ENCODE measurements at places on chromosomes 5 and 9.

DNA sequence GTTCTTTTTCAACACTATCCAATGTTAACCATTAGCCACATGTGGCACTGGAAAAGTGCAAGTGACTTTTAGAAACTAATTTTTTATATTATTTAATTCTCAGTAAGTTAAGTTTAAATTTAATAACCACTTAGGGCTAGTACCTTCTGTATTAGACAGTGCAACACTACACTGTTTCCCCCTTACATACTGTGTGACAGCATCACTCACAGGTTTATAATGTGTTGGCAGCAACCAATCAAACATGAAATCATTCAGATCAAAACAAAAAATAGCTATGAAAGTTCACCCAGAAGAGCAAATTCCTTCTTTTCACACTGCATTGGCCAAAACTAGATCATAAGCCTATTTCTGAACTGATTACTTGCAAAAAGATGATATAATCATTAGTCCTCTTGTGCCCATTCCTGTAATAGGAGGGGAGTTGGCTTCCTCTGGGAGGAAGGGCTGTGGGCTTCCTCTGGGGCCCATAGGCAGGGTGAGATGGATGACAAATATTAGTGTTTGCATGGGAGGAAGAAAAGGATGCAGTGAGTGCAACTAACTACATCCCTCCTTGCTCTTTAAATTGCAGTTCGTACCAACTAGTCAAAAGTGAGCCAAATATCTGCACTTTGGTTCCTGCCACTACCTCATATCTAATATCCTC lies 708.1 kb upstream of the RGMB start:
- no peak for DNase-seq

GRCh38 chr5:178576591-178577351 lies 13.4 kb downstream of the COL23A1 start:
- DNase-seq, result no peak

- peak; percentile 39 for DNase-seq
These were observed at the start of gene BHMT for GRCh38 chr5:79111387-79111959. Gene BHMT, plus strand, starts transcription at chr5:79111809. Its CDS starts 77 bp downstream, at chr5:79111886.

DNA sequence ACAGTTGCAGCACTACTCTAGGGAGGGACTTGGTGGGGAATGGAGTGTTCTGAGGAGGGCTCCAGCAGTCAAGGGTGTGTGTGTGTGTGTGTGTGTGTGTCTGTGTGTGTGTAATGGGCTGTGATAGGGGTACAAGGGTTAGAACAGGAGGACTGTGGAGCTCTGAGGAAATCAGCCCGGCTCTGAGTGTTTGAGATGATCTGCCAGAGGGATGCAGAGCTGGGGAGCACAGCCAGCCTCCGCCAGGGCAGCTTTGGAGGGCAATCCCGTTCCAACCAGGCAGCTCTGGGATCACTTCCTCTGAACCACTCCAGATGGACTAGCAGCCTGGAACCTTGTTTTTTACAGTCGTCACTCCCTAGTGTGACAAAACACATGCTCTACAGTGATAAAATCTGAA lies 3.0 kb upstream of the SLC6A7 start:
- DNase-seq, result no peak

GRCh38 chr9:124471761-124472160 lies 21.5 kb downstream of the ADGRD2 start:
- DNase-seq, result no peak

GRCh38 chr5:125372694-125373631 lies 626.5 kb upstream of the ZNF608 start:
- DNase-seq, result peak; percentile 86

- peak; percentile 45 for DNase-seq
These were observed 60.6 kb downstream of the IL6ST start for GRCh38 chr5:55934115-55934613.

GRCh38 chr9:2602704-2603116 lies 18.9 kb upstream of the VLDLR start:
- DNase-seq, result peak; percentile 9

DNA sequence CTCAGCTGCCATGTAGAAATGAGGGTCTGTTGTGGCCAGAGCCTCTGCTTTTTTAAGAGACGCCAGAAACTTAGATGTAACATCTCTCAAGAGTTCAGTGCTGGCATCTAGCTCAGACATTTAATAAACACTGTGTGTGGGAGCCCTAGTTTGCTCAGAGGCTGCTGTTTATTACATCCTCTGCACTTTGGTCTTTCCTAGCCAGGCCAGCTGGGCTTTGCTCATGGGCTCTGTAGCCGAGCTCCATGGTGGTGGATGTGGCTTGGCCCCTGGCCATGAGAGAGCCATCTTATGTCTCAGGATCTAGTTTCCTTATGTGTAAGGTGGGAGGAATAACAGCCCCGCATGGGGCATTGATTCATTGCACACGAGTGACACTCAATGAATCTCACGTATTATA lies 30.0 kb downstream of the ARHGEF37 start:
- peak; percentile 24 for DNase-seq

DNA sequence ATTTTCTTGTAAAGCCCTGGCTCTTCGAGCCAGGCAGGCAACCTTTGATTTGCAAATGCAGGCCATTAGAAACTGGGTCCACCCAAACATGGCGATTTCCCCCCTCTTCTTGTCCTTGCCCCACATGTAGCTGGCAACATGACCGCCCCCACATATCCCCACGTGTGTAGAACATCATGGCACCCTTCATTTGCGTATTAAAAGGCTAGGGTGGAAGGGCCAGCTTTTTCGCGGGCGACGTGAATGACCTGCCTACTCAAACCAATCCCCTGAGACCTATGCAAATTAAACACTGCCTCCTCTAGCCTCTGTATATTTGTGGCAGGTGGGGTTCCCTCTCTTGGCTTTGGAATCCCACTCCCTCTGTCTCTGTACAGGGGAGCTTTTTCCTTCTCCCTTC lies 107.0 kb upstream of the CLINT1 start:
- no peak for DNase-seq

GRCh38 chr5:170752257-170753215 lies 31.0 kb upstream of the GABRP start:
- DNase-seq, result no peak

DNA sequence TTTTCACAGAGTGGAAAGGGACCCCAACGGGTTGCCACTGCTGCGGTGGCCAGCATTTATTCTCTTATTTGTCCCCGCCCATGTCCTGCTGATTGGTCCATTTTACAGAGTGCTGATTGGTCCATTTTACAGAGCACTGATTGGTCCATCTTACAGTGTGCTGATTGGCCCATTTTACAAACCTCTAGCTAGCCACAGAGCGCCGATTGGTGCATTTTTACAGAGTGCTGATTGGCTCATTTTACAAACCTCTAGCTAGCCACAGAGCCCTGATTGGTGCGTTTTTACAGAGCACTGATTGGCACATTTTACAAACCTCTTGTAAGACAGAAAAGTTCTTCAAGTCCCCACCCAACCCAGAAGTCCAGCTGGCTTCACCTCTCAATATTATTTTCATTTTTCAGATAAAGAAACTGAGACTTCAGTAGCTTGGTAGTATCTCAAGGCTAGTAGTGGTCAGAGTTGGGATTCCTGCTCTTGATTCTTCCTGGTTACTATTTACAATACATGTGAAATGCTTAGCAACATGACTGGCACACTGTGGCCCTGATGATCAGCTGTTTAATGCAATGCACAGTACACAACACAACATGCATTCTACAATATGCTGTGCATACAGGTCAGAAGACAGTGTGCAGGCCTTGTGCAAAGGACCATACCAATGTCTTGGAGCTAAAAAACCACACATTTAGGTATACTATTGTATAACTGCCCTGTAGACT lies 63.6 kb upstream of the BOD1 start:
- DNase-seq, result no peak

- DNase-seq, result no peak
These were observed 38.5 kb upstream of the CDKN2B start for GRCh38 chr9:22047596-22047995.

GRCh38 chr5:13992795-13993194 lies 48.3 kb upstream of the DNAH5 start:
- peak; percentile 68 for DNase-seq

DNA sequence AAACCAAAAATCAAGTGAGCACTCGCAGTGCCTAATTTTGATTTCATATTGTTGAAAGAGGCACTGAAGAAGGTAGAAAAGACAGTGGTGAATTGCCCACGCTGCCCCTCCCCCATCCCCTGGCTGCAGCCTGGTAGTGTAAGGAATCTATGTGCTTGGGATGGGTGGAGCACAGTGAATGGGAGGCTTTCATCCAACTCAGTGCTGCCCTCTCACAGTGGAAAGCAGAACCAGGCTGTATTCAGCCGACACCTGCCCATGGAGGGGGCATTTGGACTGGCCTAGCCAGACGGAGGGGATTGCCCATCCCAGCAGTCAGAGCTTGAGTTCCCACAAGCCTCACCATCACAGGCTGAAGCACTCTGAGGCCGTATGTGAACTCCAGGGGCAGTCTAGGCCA lies 800.4 kb upstream of the DMAC1 start:
- no peak for DNase-seq

DNA sequence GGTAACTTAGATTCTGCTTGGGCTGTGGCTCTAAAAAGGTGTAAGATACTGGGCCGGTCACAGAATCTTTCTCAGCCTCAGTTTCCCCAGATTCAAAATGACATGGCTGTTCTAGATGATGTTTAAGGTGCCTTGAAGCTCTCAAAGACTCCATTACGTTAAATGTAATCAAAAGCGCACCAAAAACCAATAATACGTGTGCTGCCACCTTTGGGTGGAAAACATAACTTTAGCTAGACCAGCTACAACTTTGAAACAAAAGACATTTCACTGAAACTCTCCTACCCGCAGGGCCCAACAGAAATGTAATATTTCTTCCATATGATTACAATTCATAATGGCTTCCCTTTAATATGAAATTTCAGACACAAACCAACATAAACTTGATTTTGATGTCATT lies 35.0 kb upstream of the PCSK5 start:
- DNase-seq, result peak; percentile 13

- peak; percentile 30 for DNase-seq
These were observed 5.9 kb upstream of the TAL2 start for GRCh38 chr9:105656131-105656921.

- DNase-seq, result peak; percentile 99
These were observed 2308.8 kb upstream of the ACO1 start for GRCh38 chr9:30075451-30076199.

DNA sequence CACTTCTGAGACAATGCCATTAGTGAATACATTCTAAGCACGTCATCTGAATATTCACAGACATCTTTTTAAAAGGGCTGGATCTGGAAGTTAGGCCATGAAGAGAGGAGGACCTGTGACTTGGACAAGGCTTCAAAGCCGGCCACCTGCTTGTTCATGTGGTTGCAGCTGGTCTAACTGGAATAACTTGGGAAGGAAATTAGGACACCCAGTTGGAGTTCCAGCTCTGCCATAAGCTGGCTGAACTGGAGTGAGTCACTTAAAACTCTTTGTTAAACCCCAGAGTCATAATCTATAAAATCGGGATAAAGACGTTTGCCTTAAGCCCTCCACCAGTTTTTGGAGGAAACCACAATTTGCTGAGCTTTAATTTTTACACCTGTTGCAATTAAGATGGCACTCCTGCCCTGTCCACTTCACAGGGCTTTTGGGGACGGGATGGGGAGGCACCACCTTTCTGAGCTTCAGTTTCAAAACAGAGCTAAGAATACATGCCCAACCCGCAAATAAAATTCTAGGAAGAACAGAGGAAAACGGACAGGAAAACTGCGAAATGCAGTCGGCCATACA lies 536 bp upstream of the STX17 start:
- DNase-seq, result peak; percentile 32

DNA sequence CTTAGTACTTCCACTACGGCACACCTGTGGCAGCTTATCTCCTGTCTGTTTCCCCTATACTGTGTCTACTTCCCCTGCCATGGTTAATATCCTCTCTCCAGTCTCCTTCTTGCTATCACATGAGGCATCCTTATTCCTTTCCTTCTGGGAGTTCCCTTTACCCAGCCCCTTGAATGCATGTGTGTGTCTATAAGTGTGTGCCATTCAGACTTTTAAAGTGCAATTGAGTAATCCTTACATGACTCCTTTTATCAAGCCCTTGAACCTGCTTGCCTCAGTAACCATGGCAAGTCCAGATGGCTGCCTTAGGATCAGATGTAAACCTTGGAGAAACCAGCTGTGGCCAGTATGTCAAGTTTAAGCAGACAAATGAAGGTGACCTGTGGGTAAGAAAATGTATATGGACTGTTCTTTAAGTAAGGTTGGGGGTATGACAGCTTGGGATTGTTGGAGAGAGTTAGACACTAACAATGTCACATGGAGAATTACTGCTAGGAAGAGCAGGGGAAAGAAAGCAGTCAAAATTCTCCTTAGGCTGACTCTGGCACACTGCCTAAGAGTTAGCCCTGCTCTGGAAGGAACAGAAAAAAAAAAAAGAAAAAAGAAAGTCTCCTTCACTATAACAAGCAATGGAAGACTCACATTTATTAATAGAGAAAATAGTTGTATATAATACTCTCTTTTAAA lies 142.1 kb downstream of the HINT1 start:
- DNase-seq, result no peak

- peak; percentile 47 for DNase-seq
These were observed 17.7 kb upstream of the IL6ST start for GRCh38 chr5:56012281-56012963.

DNA sequence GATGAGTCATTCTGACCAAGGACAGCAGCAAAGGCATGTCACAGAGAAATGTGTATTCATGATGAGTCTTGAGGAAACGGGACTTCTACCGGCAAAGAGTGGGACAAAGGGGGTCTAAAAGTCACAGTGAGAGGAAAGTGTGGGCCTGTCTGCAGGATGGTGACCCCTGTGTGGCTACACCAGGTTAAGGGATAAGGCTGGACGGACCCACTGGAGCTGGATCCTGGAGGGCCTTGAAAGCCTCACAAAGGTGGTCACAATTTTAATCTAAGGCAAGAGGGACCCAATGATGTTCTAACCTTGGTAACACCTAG lies 176.5 kb downstream of the CDK5RAP2 start:
- DNase-seq, result no peak

- DNase-seq, result no peak
These were observed 25.2 kb upstream of the TNIP1 start for GRCh38 chr5:151106043-151106442.

DNA sequence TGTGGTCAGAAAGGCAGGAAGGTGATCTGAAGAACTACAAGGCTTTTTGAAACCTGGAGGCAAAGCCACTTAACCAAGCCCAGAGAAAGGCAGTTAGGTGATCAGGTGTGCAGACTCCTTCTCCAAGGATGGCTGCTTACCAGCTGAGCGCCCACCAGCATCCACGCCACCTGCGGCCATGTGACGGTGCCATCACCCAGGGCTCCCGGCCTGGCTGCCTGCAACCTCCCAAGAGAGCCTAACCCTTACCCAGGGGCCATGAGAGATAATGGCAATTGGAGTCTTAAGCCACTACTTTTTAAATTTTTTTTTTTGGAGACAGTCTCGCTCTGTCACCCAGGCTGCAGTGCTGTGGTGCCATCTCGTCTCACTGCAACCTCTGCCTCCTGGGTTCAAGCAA lies 33.1 kb upstream of the PHYKPL start:
- no peak for DNase-seq

GRCh38 chr9:126122901-126123616 lies 203.6 kb upstream of the MVB12B start:
- no peak for DNase-seq

- DNase-seq, result no peak
These were observed 96.5 kb downstream of the SH3TC2 start for GRCh38 chr5:148966348-148966747.

- DNase-seq, result peak; percentile 83
These were observed 516.6 kb downstream of the RAB3C start for GRCh38 chr5:59099270-59099994.

All from kidney tubule cell (primary cell).